Upper lobe of right lung (tissue), 1 donor: ENCODE measurements at places on chromosomes 1 and 21. TPM values are rescaled to one million over a fixed set of nuclear protein-coding genes. Genes with fewer than 3 reads are reported as not detected.

The ANGEL2 gene
- total RNA-seq = 32.9 TPM

DNA sequence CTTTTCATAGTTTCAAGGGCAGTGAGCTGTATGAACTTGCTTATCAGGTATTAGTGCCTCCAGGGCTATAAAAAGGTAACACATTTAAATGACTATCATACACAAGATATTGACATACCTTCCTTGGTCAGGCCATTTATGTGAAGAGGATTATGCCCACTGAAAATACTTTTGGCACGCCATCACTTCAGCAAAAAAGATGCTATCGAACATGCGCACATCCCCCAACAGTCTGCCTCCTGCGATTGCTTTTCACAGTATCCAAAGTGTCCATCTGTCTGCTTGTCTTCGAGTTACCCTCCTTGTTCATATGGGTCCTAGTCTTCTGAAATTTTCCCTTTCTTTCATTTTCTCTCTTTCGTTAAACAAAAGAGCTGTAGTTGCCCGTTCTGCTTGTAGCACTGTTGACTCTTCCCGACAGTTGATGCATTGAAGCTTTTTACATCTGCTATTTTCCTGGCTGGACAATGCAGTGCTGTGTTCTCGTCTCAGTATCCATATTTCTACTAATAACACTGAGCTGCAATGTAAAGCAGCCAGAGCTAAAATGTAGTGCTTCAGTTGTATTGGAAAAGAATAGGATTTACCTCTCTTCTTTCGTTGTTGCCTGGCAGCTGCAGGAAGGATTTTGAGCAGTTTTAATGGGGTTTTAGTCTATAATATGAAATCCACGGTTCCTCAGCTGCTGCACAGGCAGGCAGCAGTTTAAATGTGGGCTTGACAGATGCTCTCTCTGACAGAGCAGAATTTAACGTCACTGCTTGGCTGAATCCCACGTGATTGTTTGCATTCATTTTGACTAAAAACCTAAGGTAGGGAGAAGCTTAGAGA is at the start of gene B3GALT2:
TSS of gene B3GALT2 (minus strand) at position 713 of the 831 bp plus-strand sequence. CDS start 5,051 bp downstream, outside the sequence.
- no peaks in the 10 kb centered on the region for H3K36me3 ChIP-seq
- DNase-seq = no peak
- peaks cover 37% of the 10 kb centered on the region for H3K4me1 ChIP-seq
- peak within 1 kb of the TSS; percentile 45 for H3K4me3 ChIP-seq
- H3K27ac ChIP-seq = peak within 1 kb of the TSS; percentile 44

DNA sequence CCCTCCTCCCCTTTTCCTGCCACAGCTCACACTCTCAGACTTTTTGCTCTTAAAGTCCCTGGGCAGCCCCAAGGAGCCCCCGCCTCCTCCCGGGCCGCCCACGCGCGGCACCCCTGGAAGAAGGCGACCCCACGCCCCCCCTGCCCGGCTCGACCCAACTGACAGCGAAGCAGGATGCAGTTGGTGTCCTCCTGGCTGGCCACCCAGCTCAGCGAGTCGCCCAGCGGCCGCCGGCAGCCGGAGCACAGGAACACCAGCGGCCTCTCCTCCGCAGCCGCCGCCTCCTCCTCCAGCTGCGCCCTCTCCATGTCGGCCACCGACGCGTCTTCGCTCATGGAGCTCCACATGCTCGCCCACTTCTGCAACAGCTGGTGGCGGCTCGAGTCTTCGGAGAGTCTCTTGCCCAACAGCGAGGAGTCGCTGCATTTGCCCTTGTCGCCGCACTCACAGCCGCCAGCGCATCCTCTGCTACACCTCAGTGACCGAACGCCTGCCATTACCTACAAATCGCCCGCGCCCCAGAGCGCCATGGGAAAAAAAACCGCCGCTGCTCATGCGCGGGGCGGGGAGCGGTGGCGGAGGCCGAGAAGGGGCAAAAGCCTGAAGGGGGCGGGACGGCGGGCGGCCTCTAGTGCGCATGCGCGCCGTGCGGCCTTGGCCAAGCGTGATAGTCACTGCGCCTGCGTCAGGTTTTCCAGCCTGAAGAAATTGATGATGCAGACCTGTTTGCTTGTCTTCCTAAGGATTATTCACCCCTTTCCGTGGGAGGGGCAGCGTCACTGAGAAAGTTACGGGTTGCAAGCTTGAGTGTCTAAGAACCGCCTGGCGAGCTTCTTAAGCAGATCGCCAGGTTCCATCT is at the start of gene MIS18A:
TSS of gene MIS18A (minus strand) at position 532 of the 859 bp plus-strand sequence. CDS start at position 497, 35 bp downstream.
- H3K27me3 ChIP-seq = no peaks in the 10 kb centered on the region
- peak within 1 kb of the TSS; percentile 91 for H3K4me3 ChIP-seq
- peak; percentile 97 for DNase-seq

DNA sequence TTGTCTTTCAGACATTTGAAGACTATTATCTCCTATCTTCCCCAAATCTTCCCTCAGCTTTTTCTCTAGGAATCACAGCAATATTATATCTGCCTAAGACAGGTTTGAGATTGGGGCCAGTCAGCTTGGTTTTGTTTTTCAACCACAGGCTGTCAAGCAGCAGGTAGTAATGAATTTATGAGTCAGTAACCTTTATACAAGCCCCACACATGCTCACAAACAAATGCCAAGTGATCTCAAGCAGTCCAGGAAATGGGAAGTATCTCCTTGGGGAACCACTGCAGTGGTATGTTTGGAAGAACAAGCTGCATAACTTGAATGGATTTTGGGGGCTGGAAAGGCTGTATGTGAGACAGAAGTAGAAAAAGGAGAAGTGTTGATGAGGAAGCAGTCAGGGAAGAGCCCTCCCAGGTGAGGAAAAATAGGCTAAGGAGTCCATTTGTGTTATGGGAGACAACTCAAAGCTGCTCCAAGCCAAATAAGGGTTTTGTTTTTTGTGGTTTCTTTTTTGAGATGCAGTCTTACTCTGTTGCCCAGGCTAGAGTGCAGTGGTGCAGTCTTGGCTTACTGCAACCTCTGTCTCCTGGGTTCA is 2.1 kb downstream of the DHDDS start:
- H3K27me3 ChIP-seq = no peaks in the 10 kb centered on the region
- H3K36me3 ChIP-seq = peaks cover 46% of the 10 kb centered on the region
- H3K4me3 ChIP-seq = no peak overlapping the region
- H3K27ac ChIP-seq = no peak overlapping the region

DNA sequence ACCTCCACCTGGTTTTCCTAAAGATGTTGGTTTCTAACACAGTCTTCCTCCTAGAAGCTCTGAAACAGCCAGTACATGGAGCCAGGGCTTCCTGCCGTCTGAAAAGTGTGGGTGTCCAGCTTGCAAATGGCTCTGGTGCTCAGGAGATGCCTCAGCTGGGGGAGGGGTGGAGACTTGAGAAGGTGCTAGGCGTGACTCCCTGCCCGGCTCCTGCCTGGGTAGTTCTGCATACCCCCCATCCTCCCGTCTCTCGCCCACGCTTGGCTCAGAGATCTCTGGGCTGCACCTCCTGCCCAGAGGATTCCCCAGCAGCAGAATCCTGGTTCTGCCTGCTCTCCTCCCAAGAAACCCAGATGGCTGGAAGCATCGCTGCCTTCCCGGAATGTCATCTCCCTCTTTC is 16.9 kb downstream of the STUM start:
- H3K27me3 ChIP-seq = no peaks in the 10 kb centered on the region
- H3K36me3 ChIP-seq = no peaks in the 10 kb centered on the region
- no peak overlapping the region for H3K4me3 ChIP-seq
- no peaks in the 10 kb centered on the region for H3K4me1 ChIP-seq
- H3K27ac ChIP-seq = no peak overlapping the region
- DNase-seq = peak; percentile 53

The CITED4 gene
- total RNA-seq = 23.2 TPM

DNA sequence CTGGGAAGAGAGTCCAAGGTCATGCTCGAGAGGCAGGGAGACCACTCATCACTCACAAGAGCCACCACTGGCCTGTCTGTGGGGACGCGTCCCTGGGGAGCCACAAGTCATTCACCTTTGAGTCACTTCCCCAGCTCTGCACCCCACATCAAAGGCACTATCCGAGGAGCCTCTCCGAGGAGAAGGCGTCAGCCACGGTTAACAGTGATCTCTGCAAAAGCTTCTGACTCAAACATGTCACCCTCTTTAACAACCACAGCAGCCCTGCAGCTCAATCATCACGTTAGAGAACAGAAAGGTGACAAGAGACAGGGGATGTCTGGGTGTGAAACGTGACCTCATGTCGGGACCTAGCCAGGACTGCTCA is 9.0 kb downstream of the LRRC47 start:
- H3K4me3 ChIP-seq = no peak overlapping the region
- no peak for DNase-seq
- H3K27me3 ChIP-seq = no peaks in the 10 kb centered on the region
- no peak overlapping the region for H3K27ac ChIP-seq

GRCh38 chr1:69585666-69586065 is 17.9 kb downstream of the LRRC7 start:
- DNase-seq = no peak
- no peak overlapping the region for H3K4me3 ChIP-seq
- H3K27me3 ChIP-seq = no peaks in the 10 kb centered on the region
- H3K27ac ChIP-seq = no peak overlapping the region
- no peaks in the 10 kb centered on the region for H3K36me3 ChIP-seq
- no peaks in the 10 kb centered on the region for H3K4me1 ChIP-seq
